Cardiac ventricle fibroblast (primary cell): ENCODE measurements at places on chromosomes 5 and 9. TPM values are rescaled to one million over a fixed set of nuclear protein-coding genes. Genes with fewer than 3 reads are reported as not detected.

HAVCR2 gene
- total RNA-seq: 0.39 and 0.75 TPM in 2 replicates

PHF19 gene
- total RNA-seq: 22.9 and 28.7 TPM in 2 replicates

SLC6A18 gene
- total RNA-seq: not detected in 2 replicates

TRAF2 gene
- 3.9 and 5.9 TPM in 2 replicates for total RNA-seq

SHLD3 gene
- total RNA-seq: 0.81 and 3.7 TPM in 2 replicates

ACTBL2 gene
- not detected in 2 replicates for total RNA-seq

CDKN2B gene
- total RNA-seq: 16.2 and 20.4 TPM in 2 replicates

NOXA1 gene
- 0.12 TPM in 1 of 2 replicates, not detected in the other for total RNA-seq

SLC28A3 gene
- total RNA-seq: not detected in 2 replicates

TAF11L12 gene
- not detected in 2 replicates for total RNA-seq

SPAG8 gene
- total RNA-seq: 1.4 TPM in 1 of 2 replicates, not detected in the other

GRM6 gene
- total RNA-seq: not detected in 2 replicates
